ENCODE measurements at places on chromosomes 1 and 21. TPM values are rescaled to one million over a fixed set of nuclear protein-coding genes. Genes with fewer than 3 reads are reported as not detected.

DNA sequence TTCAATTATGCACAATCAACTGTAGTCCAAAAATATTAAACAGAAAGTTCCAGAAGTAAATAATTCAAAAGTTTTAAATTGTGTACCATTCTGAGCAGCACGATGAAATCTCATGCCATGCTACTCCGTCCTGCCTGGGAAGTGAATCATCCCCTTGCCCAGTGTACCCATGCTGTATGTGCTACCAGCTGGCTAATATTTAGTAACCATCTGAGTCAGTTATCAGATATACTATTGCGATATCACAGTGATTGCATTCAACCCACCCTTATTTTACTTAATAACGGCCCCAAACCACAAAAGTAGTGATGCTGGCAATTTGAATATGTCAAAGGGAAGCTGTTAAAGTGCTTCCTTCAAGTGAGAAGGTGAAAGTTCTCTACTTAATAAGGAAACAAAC, 56.2 kb downstream of the EVI5 start:
- peak; percentile 19 for DNase-seq

- DNase-seq, result peak; percentile 72
Measured at GRCh38 chr1:110390692-110391245, at the start of gene SLC16A4. Gene SLC16A4, minus strand, starts transcription at chr1:110391026. Its CDS starts 1,703 bp downstream, at chr1:110389323.

ZFP69B gene
- total RNA-seq, result 11.1 TPM

DESI2 gene
- total RNA-seq, result 36.9 TPM

- DNase-seq, result no peak
Measured at GRCh38 chr1:94020764-94021579, 100.0 kb downstream of the ABCA4 start.

DNA sequence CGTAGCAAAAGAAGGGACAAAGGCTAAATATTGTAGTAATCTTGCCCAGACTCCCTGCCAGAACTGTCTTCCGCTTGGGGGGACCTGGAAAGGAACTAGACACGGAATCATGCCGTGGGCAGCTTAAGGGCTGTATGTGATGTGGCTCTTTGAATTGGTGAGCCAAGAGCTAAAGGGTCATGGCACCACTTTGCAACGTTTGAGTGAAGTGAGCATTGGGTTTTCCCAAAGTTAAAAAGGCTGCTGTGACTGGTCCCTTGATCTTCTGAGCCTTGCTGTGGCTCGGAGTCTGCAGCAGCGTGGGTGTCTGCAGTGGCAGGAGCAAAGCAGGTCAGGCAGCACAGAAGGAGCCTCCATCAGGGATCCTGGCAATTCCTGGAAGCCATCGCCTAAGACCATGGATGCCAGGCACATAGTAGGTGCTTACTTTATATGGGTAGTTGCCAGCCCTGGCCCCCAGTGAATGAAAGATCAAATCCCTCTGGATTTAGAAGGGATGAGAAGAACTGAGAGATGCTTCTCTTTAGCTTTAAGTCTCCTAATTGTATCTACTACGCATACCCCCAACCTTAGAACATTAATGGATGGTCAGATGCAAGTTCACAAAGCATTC, 1.8 kb downstream of the SMYD2 start:
- no peak for DNase-seq

- DNase-seq, result peak; percentile 61
Measured at GRCh38 chr1:85992791-85993190, 163.8 kb downstream of the COL24A1 start.

GRCh38 chr21:17340081-17340480, 172.8 kb upstream of the CXADR start:
- DNase-seq, result no peak

SPOCD1 gene
- total RNA-seq, result not detected

GRCh38 chr21:15034126-15034853, 30.5 kb downstream of the NRIP1 start:
- no peak for DNase-seq

DNA sequence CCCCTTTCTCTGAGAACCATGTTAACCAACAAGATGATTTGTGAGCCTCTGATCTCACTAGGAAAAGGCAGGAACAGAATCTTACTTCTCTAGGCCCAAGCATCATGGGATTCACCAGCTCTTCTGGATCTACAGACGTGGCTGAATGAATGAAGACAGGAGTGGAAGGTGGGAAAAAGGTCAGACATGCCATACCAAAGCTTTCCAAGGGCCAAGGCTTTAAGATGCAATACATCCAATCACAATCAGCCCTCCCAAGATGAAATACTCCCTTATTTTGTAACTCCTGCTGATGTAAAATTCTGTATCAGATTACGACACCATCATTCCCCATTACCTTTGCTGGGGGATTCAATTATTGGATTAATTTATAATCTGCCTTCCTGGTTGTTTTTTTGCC, 80.9 kb downstream of the SSBP3 start:
- no peak for DNase-seq

LRRIQ3 gene
- 0.67 TPM for total RNA-seq

- DNase-seq, result no peak
Measured at GRCh38 chr1:236164273-236164672, 21.9 kb downstream of the GPR137B start.

TTC39A gene
- total RNA-seq, result not detected
